ENCODE measurements at places on chromosomes 1 and 21.

DNA sequence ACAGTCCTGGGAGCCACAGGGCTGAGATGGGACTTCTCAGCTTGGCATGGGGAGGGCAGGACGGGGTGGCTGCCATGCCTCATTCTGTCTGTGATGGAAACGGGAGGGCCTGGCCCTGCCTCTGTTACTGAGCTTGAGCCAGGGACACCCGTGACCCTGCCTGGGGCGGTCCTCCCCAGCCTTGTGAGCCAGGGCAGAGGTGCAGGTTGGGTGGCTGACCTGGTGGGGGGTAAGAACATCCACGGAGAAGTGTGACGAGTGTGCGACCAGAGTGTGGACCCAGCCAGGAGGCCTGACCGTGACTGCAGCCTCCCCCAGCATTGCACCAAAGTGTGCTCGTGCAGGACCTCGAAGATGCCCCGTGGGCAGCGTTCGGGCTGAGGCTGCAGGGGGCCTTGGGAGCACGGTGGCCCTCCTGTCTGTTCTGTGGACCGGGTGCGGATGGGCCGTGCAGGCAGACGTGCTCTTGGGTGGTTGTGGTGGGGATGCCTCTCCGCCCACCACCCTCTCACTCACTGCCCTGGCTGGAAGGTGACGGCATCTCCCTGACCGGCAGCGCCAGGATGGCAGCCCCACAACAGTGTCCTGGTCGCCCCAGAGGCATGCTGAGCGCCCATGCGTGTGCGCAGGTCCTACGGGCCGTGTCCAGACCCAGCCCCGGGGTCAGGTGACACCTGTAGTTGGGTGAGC, 45.4 kb downstream of the SKI start:
- DNase-seq = no peak

- DNase-seq = no peak
Observed at GRCh38 chr1:12531179-12531499, 86.9 kb downstream of the DHRS3 start.

- no peak for DNase-seq
Observed at GRCh38 chr1:84855168-84855567, 37.8 kb downstream of the LPAR3 start.

- no peak for DNase-seq
Observed at GRCh38 chr1:87980494-87980893, 651.8 kb downstream of the LMO4 start.

- no peak for DNase-seq
Observed at GRCh38 chr1:184287001-184287400, 99.8 kb upstream of the C1orf21 start.

GRCh38 chr1:109979489-109980091, 5.0 kb upstream of the AHCYL1 start:
- DNase-seq = no peak

- peak; percentile 56 for DNase-seq
Observed at GRCh38 chr1:76330991-76331603, 256.6 kb downstream of the ST6GALNAC3 start.

GRCh38 chr1:33093004-33093403, 12.1 kb downstream of the AZIN2 start:
- DNase-seq = no peak

GRCh38 chr1:199546323-199546722, 481.2 kb upstream of the NR5A2 start:
- no peak for DNase-seq

DNA sequence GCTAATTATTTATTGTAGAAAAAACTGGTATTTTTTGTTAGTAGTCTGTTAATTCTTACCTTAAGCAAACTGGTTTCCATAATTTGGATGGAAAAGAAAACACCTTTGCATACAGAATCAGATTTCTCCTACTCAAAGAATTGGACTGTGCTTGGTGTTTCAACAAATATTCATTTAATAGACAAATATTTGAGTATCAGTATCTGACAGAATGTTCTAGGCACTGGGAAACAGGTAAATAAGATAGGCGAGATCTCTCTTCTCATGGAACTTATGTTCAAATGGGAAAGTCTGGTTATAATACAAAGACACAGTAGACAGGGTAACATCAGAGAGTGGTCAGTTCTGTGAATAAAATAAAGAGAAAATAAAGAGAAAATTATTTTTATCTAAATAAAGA, 119.9 kb downstream of the NOS1AP start:
- DNase-seq = no peak

- peak; percentile 88 for DNase-seq
Observed at GRCh38 chr1:156025876-156026275, 5.1 kb upstream of the SSR2 start.

- no peak for DNase-seq
Observed at GRCh38 chr1:213999732-214000131, 12.0 kb downstream of the PROX1 start.

GRCh38 chr1:55792870-55793269, 577.7 kb upstream of the USP24 start:
- no peak for DNase-seq

DNA sequence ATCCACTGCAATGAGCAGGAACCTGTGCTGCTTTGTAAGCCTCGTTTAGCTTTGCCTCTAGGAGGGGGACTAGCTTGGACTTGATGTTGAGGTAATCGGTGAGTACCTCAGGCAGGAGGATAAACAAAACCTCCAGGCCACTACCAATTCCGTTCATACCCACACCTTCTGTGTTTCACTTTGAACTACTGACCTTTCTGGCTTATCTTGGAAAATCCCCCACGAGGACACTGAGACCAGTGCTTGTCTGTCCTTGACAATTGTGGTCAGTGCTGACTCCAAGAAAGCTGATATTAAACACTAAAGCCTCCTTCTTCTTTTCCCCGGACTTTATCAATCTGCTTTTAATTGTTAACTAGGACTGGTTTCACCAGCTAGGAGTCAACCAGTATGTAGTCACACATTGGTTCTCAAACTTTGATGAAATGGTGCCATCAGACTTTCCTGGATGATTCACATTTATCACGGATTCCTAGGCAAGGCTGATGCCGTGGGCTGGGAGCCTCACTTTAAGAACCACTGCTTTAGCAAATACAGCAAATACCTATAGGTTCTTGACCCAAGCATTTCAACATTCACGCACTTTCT, 52.7 kb downstream of the TGFB2 start:
- no peak for DNase-seq
